ENCODE measurements at places on chromosomes 2 and 18. TPM values are rescaled to one million over a fixed set of nuclear protein-coding genes. Genes with fewer than 3 reads are reported as not detected.

RBFA gene
- 19.8 TPM for total RNA-seq

GALR1 gene
- total RNA-seq = 0.22 TPM

C1QL2 gene
- total RNA-seq = not detected

BMP10 gene
- total RNA-seq = not detected

BOLL gene
- 0.57 TPM for total RNA-seq

VWA3B gene
- 2.0 TPM for total RNA-seq

FAM117B gene
- 22.5 TPM for total RNA-seq

LAMA1 gene
- total RNA-seq = 1.2 TPM

MEP1B gene
- 0.19 TPM for total RNA-seq

C18orf54 gene
- 6.2 TPM for total RNA-seq

CLIP4 gene
- total RNA-seq = 20.0 TPM

CENPO gene
- total RNA-seq = 5.0 TPM

DLX1 gene
- total RNA-seq = 0.36 TPM

ITSN2 gene
- 41.5 TPM for total RNA-seq

ESPNL gene
- 0.71 TPM for total RNA-seq

KCNJ3 gene
- 0.64 TPM for total RNA-seq

RSAD2 gene
- 0.94 TPM for total RNA-seq

IGFBP5 gene
- 59.0 TPM for total RNA-seq

COL5A2 gene
- 7.5 TPM for total RNA-seq

HMSD gene
- total RNA-seq = 0.81 TPM

ZNF2 gene
- total RNA-seq = 5.9 TPM

MC5R gene
- total RNA-seq = not detected

LOXHD1 gene
- 0.06 TPM for total RNA-seq

EFR3B gene
- 28.8 TPM for total RNA-seq

FBLN7 gene
- total RNA-seq = 0.38 TPM

GNLY gene
- 0.14 TPM for total RNA-seq

KLHL41 gene
- 0.38 TPM for total RNA-seq

DPP4 gene
- 83.7 TPM for total RNA-seq

ZC3H6 gene
- 11.2 TPM for total RNA-seq

FAM237A gene
- total RNA-seq = not detected

ECEL1 gene
- 72.4 TPM for total RNA-seq

SLC14A1 gene
- 1.5 TPM for total RNA-seq

MSH6 gene
- 37.3 TPM for total RNA-seq

TWIST2 gene
- total RNA-seq = not detected

ADI1 gene
- total RNA-seq = 8.2 TPM

NEDD4L gene
- 73.3 TPM for total RNA-seq

BZW1 gene
- 209 TPM for total RNA-seq

DLGAP1 gene
- 31.1 TPM for total RNA-seq

MRO gene
- 0.16 TPM for total RNA-seq

DSC3 gene
- total RNA-seq = not detected

MATN3 gene
- 1.3 TPM for total RNA-seq

SERPINB8 gene
- 2.3 TPM for total RNA-seq

LPIN2 gene
- total RNA-seq = 14.1 TPM

IL36RN gene
- 0.89 TPM for total RNA-seq

GPR75 gene
- total RNA-seq = 2.2 TPM

SERPINB5 gene
- 0.27 TPM for total RNA-seq

LRRTM1 gene
- total RNA-seq = 4.1 TPM

ACTR2 gene
- total RNA-seq = 83.3 TPM

FOXI3 gene
- 0.13 TPM for total RNA-seq

ZNF396 gene
- 5.1 TPM for total RNA-seq

SH3BP4 gene
- total RNA-seq = 16.7 TPM

SPATA3 gene
- not detected for total RNA-seq

All from motor neuron (in vitro differentiated cells).